ENCODE measurements at places on chromosomes 3 and 15.

- DNase-seq = no peak
These were observed 49.6 kb downstream of the SLMAP start for GRCh38 chr3:57805674-57806073.

- no peak for DNase-seq
These were observed 113.8 kb downstream of the ANXA2 start for GRCh38 chr15:60283936-60284335.

DNA sequence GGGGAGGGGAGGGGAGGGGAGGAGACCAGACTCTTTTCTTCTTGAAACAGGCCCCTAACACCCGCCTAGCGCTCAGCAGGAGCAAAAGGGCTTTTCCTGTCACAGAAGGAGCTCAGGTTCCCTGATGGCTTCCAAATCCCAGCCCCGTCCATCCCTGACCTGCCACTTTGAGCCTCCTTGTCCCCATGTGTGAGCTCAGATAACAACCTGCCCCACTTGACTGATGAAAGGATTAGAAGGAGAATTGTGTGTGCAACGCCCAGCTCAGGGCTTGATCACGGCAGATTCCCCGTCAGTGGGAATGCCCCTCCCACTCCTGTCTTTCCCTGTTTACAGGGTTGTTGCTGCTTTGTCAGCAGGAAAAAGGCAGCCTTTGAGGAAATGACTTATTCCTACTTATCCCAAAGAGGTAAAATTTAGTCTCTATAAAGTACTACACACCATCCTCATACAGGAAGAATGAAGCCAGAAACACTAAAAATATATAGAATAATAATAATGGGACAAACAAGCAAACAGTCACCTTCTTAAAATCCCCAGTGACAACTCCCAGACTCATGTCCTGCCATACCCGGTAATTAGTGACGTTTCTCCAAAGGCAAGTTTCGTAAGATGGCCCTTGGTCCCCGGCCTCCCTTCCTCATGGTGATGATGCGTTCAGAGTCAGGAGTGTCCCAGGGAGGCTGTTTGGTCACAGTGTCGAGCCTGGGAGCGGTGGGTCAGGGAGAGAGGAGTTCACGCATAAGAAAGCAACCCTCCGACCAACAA is 6.1 kb upstream of the LRRC15 start:
- no peak for DNase-seq

- no peak for DNase-seq
These were observed 817.0 kb downstream of the TUSC7 start for GRCh38 chr3:117526470-117527079.

GRCh38 chr3:138296639-138297038 is 33.0 kb downstream of the NME9 start:
- DNase-seq = no peak

DNA sequence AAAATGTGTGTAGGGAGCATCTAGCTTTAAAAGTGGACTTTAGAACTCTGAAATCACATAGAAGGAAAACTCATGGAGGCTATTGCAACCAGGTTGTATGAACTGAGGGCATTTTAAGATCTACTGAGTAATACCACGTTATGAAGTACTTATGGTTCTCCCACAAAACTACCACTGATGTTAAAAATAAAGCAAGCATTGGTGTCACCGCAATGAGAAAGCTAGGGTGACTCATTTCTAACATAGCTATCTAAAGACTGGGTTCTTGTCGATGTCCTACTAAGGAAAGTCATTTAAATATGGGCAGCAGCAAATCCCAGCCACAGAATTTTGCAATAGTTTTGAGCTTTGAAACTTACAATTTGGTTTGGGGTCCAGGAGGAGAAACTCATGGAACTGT is 584.8 kb downstream of the DIPK2A start:
- DNase-seq = no peak

DNA sequence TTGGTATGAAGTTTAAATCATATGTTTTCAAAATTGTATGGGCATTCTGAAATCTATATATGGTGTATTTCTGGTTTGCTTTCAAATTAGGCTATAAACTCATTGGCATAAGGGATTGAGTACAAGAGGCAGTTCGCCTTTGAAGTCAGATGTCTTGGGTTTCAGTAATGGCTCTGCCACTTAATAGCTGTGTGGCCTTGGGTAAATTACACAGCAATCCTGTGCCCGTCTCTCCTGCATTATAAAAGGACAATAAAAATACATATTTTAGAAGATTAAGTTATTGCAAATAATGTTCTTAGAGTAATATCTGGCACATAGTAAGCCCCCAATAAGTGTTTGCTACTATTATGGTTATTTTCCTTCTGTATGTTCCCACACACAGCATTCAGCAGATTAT is 20.4 kb upstream of the STRIT1 start:
- no peak for DNase-seq

DNA sequence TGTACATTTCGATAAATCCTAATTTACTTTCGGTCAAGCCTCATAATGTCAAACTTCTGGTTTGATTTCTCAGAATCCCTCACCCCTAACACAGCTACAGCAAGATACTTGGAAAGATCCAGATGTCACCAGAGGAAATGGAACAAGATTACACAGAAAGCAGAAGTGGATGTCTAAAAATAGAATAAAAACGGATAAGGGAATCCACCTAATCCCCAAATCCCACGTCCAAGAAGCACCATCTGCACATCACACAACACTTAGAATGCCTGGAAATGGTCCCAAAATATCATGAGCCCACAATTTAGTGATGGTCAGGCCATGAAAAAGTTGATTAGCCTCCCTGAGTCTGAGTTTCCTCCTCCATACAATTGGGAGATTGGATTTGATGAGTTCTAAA is 61.7 kb downstream of the AGTR1 start:
- no peak for DNase-seq

GRCh38 chr15:66763186-66764071 is 61.4 kb downstream of the SMAD6 start:
- DNase-seq = no peak

DNA sequence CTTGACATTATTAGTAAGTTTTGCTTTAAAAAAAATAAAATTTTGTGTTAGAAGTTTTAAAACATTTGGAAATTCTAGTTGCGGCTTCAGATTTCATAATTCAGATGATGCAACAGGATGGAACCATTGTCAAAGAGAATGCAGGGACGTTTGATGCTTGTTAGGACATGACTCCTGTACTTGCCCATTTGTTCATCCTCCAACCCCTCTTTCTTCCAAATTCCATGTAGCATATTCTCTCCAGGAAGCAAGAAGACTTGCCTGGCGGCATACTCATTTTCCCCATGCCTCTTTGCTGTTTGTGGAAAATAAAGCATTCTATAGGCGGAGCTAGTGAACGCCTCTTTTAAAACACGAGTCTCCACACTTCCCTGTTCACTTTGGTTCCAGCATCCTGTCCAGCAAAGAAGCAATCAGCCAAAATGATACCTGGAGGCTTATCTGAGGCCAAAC is at the start of gene CSTA:
TSS of gene CSTA (plus strand) at position 378 of the 453 bp plus-strand sequence. CDS start at position 423, 45 bp downstream.
- no peak for DNase-seq

- no peak for DNase-seq
These were observed 55.5 kb downstream of the BSN start for GRCh38 chr3:49609815-49610214.

- DNase-seq = no peak
These were observed 2.9 kb upstream of the KCTD6 start for GRCh38 chr3:58488967-58489366.

GRCh38 chr3:196207159-196207832 is 3.9 kb downstream of the ZDHHC19 start:
- no peak for DNase-seq

DNA sequence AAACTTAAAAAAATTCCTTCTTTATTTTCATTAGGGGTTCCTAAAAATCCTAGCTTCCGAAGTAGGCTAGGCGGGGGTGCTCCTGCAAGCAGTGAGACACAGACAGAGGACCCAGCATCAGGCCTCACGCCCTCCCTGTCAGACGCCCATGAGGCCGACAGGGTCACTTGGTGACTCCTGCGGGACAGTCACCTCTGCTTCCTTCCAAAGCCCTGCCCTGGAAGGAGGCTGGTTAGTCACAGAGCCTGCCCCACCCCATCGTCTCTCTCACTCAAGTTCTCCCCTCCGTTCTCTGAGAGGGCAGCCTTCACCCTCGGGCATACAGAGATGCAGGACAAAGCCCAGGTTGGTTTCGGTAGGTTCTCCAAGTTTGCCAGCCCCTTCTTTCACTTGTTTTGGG is 38.6 kb downstream of the EHD4 start:
- no peak for DNase-seq
